Suppressor macrophage treated with lipopolysaccharide for 4 hours (primary cell): ENCODE measurements at places on chromosomes 6 and 20.

- DNase-seq: no peak
Measured at GRCh38 chr6:31734247-31734820, 2.0 kb downstream of the CLIC1 start.

DNA sequence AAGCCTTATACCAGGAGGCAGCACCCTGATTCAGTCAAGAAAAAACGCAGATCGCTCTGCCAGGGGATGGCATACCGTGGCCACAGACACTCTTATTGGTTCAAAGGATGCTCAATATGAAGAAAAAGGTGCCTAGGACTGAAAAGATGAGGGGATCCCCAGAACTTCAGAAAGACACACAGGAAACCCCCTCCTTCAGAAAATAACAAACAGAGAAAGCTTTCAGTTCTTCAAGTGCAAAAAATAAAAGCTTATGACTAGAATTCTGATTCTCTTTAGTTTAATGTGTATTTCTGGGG lies 17.7 kb upstream of the MYB start:
- DNase-seq: no peak

GRCh38 chr6:11207199-11207968 lies 25.1 kb downstream of the NEDD9 start:
- peak; percentile 95 for DNase-seq

DNA sequence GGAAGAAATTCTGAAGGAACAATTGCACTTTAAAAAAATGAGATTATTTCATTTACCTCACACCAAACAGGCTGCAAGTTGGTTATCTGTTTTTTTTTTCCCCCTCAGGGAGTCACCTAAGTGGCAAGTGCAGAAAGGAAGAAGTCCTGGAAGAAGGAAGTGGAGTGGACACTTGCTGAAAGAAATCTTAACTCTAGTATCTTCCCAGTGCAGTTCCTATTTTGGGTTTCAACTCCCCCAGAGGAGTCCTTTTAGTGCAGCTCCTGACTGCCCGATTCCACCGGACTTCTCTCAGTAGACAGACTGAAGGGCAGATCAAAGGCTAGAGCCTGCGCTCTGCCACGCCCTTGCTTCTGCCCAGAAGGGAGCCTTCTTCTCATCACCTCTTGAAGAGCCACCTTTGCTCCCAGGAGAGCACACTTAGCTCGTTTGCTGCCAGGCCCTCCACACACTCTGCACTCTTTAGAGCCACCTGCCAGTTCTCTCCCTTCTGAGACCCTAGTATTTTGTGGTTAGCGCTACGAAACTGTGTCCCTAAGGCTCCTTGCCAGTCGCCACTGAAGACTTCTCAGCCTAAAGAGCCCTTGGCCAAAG lies 4.9 kb downstream of the MTCL3 start:
- no peak for DNase-seq

- no peak for DNase-seq
Measured at GRCh38 chr6:123000244-123000770, 4.3 kb downstream of the CLVS2 start.

- no peak for DNase-seq
Measured at GRCh38 chr20:57004416-57004815, 262.0 kb downstream of the BMP7 start.

GRCh38 chr20:60354024-60354580 lies 395.9 kb downstream of the CDH26 start:
- no peak for DNase-seq

- DNase-seq: no peak
Measured at GRCh38 chr6:3449750-3450305, 7.0 kb downstream of the SLC22A23 start.

DNA sequence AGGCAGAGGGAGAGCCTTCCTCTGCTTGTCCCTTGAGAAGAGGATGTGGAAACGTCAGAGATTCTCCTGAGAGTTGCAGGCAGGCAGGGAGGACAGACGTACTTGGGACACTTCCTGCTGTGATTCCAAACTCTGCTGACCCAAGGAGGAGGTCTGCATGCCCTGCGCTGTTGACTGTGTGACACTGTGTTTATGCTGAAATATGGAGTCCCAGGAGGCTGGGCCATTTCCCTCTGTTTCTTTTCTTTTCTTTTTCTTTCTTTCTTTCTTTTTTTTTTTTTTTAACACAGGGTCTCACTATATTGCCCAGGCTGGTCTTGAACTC lies 63.5 kb upstream of the BHLHE23 start:
- no peak for DNase-seq
